Activated naive CD8-positive, alpha-beta T cell treated with anti-CD3 and anti-CD28 coated beads for 36 hours (primary cell): ENCODE measurements at places on chromosomes 6 and 20. TPM values are rescaled to one million over a fixed set of nuclear protein-coding genes. Genes with fewer than 3 reads are reported as not detected.

CFB gene
- 0.52 TPM for total RNA-seq

GRCh38 chr6:42043787-42044475, 6.4 kb upstream of the TAF8 start:
- peak overlapping the region; percentile 95 for H3K27ac ChIP-seq
- H3K36me3 ChIP-seq, result peaks cover 8% of the 10 kb centered on the region
- peaks cover 83% of the 10 kb centered on the region for H3K4me1 ChIP-seq
- peak; percentile 92 for DNase-seq
- H3K4me3 ChIP-seq, result peak overlapping the region; percentile 79

- no peaks in the 10 kb centered on the region for H3K27me3 ChIP-seq
- H3K36me3 ChIP-seq, result no peaks in the 10 kb centered on the region
- no peak for DNase-seq
- H3K27ac ChIP-seq, result peak overlapping the region; percentile 18
- H3K4me3 ChIP-seq, result no peak overlapping the region
These were observed 21.4 kb upstream of the AKIRIN2 start for GRCh38 chr6:87723170-87724078.

GRCh38 chr6:157579467-157580031, 198.6 kb downstream of the ZDHHC14 start:
- peaks cover 9% of the 10 kb centered on the region for H3K36me3 ChIP-seq
- no peaks in the 10 kb centered on the region for H3K27me3 ChIP-seq
- DNase-seq, result no peak
- H3K4me3 ChIP-seq, result no peak overlapping the region

RSPO4 gene
- total RNA-seq, result not detected

DNA sequence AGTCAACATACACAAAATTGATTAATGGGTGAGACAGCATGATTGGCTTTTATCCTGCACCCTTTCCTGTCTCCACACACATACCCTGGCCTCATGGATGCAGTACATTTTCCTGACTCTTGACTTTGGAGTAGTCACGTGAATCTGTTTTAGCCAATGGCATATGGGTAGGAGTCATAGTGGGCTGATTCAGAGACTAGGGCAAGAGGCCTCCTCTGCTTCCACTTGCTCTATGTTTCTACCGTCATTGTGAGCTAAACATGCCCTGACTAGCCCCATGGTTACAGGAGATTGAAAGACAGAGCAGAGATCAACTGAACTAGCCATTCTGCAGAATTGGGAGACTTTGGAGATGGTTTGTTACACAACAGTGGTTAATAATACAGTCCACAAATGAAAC, 850.0 kb downstream of the DHX35 start:
- DNase-seq, result no peak
- H3K4me1 ChIP-seq, result no peaks in the 10 kb centered on the region
- H3K36me3 ChIP-seq, result no peaks in the 10 kb centered on the region
- no peak overlapping the region for H3K27ac ChIP-seq
- no peak overlapping the region for H3K4me3 ChIP-seq

GRCh38 chr20:63248835-63249591, 5.2 kb downstream of the NKAIN4 start:
- no peaks in the 10 kb centered on the region for H3K4me1 ChIP-seq
- no peak for DNase-seq
- no peak overlapping the region for H3K27ac ChIP-seq
- H3K27me3 ChIP-seq, result peaks cover 63% of the 10 kb centered on the region
- H3K4me3 ChIP-seq, result no peak overlapping the region

GNMT gene
- total RNA-seq, result 0.20 TPM

- H3K27ac ChIP-seq, result no peak overlapping the region
- no peaks in the 10 kb centered on the region for H3K36me3 ChIP-seq
- H3K27me3 ChIP-seq, result no peaks in the 10 kb centered on the region
- no peaks in the 10 kb centered on the region for H3K4me1 ChIP-seq
- no peak for DNase-seq
- no peak overlapping the region for H3K4me3 ChIP-seq
These were observed 21.9 kb downstream of the FAM229B start for GRCh38 chr6:112109262-112109661.

DNA sequence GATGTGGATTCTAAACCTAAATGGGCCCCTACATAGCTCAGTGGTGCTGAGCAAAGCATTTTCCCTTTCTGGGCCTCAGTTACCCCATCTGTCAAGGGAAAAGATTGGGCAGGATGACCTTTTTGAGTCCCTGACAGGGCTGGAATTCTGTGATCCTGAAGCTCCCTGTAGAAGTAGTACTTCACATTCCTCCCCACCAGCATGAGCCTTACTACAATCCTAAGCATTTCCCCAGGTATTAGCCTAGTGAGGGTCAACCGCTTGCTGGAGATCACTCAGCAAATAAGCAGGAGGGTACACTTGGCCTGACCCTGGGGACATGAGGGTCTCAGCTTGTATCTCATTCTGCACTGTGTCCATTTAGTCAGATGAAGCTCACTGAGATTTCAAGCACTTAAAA, 13.4 kb downstream of the NDRG3 start:
- peak overlapping the region; percentile 34 for H3K4me3 ChIP-seq
- H3K27ac ChIP-seq, result peak overlapping the region; percentile 84
- H3K4me1 ChIP-seq, result peaks cover 45% of the 10 kb centered on the region
- H3K36me3 ChIP-seq, result no peaks in the 10 kb centered on the region
- H3K27me3 ChIP-seq, result no peaks in the 10 kb centered on the region
- no peak for DNase-seq
